ENCODE measurements at places on chromosomes 6 and 20.

DNA sequence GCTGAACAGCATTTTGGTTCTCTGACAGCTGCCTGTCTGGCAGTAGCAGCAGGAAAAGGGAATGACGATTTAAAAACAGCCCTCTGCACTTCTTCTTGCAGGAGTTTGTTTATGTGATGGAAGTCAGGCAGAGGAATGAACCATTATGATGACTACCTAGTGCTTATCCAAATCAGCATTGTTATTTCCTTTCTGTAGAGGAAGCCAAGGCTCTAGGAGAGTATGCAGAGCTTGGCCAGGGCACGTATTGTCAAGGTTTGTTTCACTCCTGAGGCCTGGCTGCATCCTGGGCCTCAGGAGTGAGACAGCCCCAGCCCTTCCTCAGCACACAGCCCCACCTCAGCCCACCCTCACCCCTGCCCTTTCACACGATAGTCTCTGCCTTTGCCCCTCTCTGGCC lies 68.5 kb downstream of the FAM229B start:
- peak overlapping the region; percentile 24 for H3K27ac ChIP-seq
- peaks cover 3% of the 10 kb centered on the region for H3K4me1 ChIP-seq
- no peaks in the 10 kb centered on the region for H3K27me3 ChIP-seq

GRCh38 chr6:23302514-23302913 lies 733.1 kb downstream of the HDGFL1 start:
- DNase-seq = no peak
- no peak overlapping the region for H3K4me3 ChIP-seq
- H3K27ac ChIP-seq = no peak overlapping the region
- H3K4me1 ChIP-seq = no peaks in the 10 kb centered on the region

DNA sequence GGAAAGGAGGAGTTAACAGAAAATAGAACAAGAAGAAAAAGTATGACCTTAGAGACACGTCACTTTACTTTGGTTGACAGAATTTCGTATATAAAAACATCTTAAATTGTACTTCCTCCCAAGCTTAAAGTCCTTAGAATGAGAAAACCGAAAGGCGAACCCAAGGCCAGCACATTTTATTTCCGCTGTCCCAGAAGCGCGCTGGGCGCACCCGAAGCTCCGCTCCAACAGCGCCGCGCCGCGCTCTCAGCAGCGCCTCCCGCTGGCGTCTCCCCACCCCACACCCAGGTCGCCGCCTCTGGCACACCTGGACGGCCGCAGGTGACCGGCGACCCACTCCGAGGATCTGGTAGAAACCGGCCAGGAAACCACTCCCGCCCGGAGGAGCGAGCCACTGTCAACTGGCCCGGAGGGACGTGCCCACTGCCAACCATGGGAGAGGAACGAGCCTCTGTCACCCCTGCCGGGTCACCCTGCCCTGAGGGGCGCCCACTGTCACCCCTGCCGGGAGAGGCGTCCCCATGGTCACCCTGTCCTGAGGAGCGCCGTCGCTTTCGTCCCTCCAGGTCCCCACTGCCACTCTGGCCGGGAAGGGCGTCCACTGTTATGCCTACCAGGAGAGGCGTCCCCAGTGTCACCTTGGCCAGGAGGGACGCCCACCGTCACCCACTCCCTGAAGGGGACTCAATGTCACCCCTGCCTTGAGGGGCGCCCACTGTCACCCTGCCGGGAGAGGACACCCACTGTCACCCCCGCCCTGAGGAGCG lies 824 bp downstream of the MPC1 start:
- no peaks in the 10 kb centered on the region for H3K36me3 ChIP-seq
- H3K27me3 ChIP-seq = no peaks in the 10 kb centered on the region
- H3K4me3 ChIP-seq = peak overlapping the region; percentile 93
- peaks cover 20% of the 10 kb centered on the region for H3K4me1 ChIP-seq

- H3K27ac ChIP-seq = no peak overlapping the region
- no peak overlapping the region for H3K4me3 ChIP-seq
- H3K27me3 ChIP-seq = no peaks in the 10 kb centered on the region
- H3K36me3 ChIP-seq = no peaks in the 10 kb centered on the region
- DNase-seq = no peak
- peaks cover 3% of the 10 kb centered on the region for H3K4me1 ChIP-seq
These were observed 48.7 kb upstream of the DACT2 start for GRCh38 chr6:168368066-168368820.

- H3K4me3 ChIP-seq = no peak overlapping the region
- no peak overlapping the region for H3K27ac ChIP-seq
- H3K4me1 ChIP-seq = peaks cover 3% of the 10 kb centered on the region
- H3K27me3 ChIP-seq = no peaks in the 10 kb centered on the region
- H3K36me3 ChIP-seq = no peaks in the 10 kb centered on the region
These were observed 73.2 kb downstream of the SMOC2 start for GRCh38 chr6:168514216-168514615.

DNA sequence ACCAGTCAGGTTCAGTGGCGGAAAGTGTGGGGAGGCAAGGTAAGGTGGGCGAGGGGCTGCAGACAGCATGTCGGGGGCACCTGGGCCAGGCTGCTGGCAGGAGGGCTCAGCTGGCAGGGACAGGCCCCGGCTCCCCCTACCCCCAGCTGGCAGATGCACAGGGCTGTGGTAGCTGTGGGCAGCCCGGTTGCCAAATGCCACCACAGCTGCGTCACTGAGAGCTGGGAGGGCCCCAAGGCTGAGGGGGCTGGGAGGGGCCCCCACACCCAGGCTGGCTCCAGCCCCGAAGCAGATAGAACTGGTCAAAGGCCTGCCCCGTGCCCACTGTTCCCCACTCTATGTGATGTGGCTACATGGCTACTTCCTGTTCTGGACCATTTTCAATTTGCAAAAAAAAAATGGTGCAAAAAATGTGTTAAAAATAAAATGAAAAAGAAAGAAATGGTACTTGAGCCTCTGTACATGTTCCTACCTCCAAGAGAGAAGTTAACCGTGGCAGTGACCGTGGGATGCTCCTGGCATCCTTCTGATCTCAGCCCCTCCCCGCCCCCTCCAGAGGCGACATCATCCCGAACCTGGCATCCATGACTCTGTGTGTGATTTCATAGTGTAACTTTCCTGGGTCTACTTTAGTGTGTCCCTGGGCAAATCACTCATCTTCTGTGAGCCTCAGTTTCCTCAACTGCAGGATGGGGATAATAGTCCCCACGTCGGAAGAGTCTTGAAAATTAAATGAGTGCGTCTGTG lies 64.4 kb downstream of the UBE2V1 start:
- no peaks in the 10 kb centered on the region for H3K36me3 ChIP-seq
- H3K27ac ChIP-seq = no peak overlapping the region
- H3K27me3 ChIP-seq = no peaks in the 10 kb centered on the region
- DNase-seq = no peak

DNA sequence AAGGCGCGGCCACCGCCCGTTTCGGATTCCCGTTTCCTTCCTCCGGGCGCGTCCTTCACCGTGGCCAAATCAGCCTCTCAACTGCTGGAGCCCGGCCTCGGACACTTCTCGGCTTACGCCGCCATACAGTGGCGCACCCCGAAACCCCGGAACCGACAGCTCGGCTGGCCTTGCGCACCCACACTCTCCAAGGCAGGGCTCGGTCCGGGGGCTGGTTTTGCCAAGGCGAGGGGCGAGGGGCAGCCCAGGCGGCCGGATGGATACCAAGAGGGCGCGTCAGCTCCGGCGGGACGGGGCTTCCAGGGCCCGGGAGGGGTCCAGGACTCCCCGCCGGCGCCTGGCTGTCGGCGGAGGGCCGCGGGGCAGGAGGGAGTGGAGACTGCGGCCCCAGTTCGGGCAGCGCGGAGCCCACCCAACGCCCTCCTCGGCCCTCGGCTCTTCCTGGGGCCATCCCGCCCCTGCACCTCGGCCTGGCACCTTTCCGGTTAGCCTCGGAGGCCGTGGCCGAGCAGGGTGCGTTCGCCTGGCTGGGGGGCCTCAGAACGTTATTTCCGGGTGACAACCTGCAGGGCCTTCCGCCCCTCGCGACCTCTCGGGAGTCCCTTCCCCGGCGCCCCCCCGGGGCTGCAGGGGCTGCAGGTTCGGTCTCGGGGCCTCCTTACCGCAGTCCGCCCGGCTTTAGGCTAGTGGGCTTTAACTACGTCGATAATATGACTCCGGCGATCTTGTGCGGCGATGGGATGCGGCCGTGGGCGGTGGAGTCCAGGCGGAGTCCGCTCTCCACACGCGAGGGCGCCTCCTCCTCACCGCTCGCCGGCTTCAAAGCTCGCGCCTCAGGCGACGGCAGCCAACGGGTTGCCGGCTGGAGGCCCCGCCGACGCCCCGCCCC lies 697 bp upstream of the CEP43 start:
- no peaks in the 10 kb centered on the region for H3K36me3 ChIP-seq
- DNase-seq = peak; percentile 75
- H3K27ac ChIP-seq = peak overlapping the region; percentile 56
- peak overlapping the region; percentile 74 for H3K4me3 ChIP-seq
- no peaks in the 10 kb centered on the region for H3K27me3 ChIP-seq
- peaks cover 17% of the 10 kb centered on the region for H3K4me1 ChIP-seq

GRCh38 chr6:12577124-12577850 lies 139.3 kb upstream of the PHACTR1 start:
- no peaks in the 10 kb centered on the region for H3K27me3 ChIP-seq
- no peak for DNase-seq
- H3K4me3 ChIP-seq = no peak overlapping the region
- H3K36me3 ChIP-seq = no peaks in the 10 kb centered on the region
- H3K27ac ChIP-seq = no peak overlapping the region
- peaks cover 4% of the 10 kb centered on the region for H3K4me1 ChIP-seq
